ENCODE measurements at places on chromosomes 3 and 15.

GRCh38 chr3:156675830-156676767 lies 1.7 kb downstream of the TIPARP start:
- DNase-seq, result peak; percentile 16

- no peak for DNase-seq
Observed at GRCh38 chr3:119292666-119293065, 1.5 kb upstream of the ARHGAP31 start.

- no peak for DNase-seq
Observed at GRCh38 chr15:71409541-71409940, 294.3 kb downstream of the THSD4 start.

DNA sequence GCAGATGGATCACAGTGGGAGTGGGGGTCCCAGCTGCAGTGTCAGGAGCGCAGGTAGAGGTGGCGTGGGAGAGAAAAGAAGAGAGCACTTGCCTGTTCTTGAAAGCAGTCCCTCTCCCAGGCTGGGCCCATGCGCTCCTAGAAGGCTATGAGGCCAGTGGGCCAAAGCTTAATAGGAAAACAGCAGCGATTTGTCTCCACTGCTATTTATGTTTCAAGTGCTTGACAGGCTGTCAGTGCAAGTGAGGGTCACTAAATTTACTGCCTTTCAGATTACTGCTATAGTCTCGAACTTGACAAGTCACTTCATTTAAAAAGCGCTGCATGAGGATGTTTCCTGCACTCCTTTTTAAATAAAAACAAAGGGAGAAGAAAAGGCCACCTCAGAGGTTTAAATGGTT lies 239.5 kb downstream of the GAP43 start:
- DNase-seq, result no peak

- DNase-seq, result no peak
Observed at GRCh38 chr3:64450396-64450956, 225.2 kb upstream of the PRICKLE2 start.
